ENCODE measurements at places on chromosomes 5 and 9.
A peak's percentile ranks its signal among the peaks of the same experiment; 100 is the strongest.

- DNase-seq: peak; percentile 5
Observed at GRCh38 chr9:88174324-88174723, 36.0 kb upstream of the SPATA31C2 start.

GRCh38 chr9:4207881-4208615, 91.8 kb downstream of the GLIS3 start:
- peak; percentile 63 for DNase-seq

- DNase-seq: no peak
Observed at GRCh38 chr5:147557876-147558745, 48.2 kb upstream of the DPYSL3 start.

- no peak for DNase-seq
Observed at GRCh38 chr9:91182429-91183225, 179.1 kb downstream of the AUH start.

DNA sequence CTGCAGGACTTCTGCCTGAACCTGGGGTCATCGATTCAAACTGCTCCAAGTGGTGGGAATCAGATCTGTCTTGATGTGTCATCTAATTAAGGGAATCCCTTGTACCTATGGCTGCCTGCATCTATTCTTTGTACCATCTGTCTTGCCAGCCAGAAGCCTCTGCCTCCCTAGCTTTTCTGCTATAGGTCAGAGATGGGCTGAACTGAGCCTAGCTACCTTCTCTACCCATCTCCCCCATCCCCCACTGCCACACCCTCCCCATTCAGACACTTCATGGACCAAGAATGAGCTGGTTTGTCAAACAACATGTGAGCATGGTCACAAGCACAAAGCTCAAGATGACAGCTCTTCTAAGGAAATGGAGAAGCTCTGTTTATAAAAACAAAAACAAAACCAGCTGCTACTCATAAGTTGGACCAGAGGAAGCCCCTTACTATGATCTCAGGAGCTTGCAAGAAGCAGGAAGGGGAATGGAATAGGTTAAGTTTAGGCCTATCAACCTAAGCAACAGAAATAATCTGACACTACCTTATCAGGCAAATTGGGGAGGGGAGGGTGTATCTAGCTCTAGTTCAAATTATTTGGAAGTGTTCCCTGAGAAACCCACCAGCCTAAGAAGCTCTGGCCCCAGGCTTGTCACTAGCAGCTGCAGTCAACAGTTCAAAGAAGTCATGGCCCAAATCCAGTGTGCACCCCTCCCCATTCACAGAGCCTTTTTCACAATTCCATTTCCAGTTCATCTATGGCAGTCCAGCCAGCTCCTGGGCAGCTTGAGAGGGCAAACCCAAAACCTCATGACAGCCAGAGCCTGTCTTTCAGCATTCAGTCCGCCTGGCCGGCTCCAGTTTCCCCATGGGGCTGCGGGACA, 29.9 kb downstream of the SKP1 start:
- DNase-seq: peak; percentile 15

- no peak for DNase-seq
Observed at GRCh38 chr9:121282277-121283079, 14.5 kb downstream of the GSN start.

DNA sequence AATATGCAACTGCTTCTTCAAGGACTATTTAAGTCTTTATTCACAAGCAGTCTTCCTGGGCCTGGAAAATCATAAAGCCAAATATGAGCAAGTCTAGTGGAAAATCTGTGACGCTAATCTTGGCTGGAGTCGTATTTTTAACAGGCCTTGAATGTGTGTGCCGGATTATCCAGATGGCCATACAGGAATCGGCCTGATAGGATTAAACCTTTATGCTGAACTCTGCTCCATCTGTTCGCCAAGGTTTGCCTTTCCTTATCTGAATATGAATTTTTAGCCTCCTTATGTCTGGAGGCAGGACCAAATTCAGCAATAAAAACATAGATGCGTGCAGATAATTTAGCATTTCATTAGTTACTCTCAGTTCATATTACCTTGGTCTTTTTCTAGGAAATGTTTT, 294.5 kb downstream of the EBF1 start:
- DNase-seq: no peak

- no peak for DNase-seq
Observed at GRCh38 chr5:80479713-80480112, 8.2 kb upstream of the FAM151B start.

DNA sequence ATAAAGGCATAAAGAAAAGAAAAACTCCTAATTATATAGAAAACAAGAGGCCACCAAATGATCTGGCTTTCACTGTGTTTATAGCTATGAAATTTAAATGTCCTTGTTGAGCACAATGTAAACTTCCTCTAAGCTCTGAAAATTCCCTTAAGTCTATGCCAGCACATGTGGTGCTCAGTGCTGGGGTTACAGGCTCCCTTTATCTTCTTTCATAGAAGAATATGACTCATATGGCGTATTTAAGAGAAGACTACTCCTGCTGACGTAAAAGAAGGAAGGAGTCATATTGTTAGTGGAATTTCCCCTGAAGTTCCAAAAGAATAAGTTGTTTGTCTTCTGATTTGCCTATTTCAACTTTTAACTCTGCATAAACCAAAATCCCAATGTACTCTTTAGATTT, 30.4 kb downstream of the RNF145 start:
- peak; percentile 87 for DNase-seq

DNA sequence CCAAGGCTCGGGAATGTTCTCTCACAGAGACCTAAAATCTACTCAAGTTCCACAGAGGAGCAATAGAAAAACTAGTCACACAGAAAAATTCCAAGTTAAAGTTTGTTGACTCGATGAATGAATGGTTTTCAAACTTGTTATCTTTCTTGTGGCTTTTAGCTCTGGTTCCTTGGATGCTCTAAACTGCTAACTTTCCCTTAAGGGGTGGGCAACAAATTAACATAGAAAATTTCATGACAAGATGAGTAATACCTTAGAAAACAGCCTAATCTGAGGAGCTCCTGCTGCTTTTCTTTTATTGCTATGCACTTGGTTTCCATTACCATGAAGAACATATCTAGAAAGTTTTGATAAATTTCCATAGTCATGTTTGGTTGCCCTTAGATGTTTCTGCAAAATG, 100.2 kb upstream of the CCDC112 start:
- DNase-seq: no peak

GRCh38 chr5:137596941-137597340, 97.8 kb upstream of the SPOCK1 start:
- DNase-seq: no peak

- no peak for DNase-seq
Observed at GRCh38 chr9:8633784-8634183, 834.2 kb upstream of the DMAC1 start.

GRCh38 chr9:18588002-18588401, 114.0 kb downstream of the ADAMTSL1 start:
- DNase-seq: peak; percentile 85

- DNase-seq: no peak
Observed at GRCh38 chr5:9831823-9832222, 201.7 kb upstream of the TAS2R1 start.

GRCh38 chr5:180201051-180201987, 7.7 kb downstream of the RASGEF1C start:
- DNase-seq: peak; percentile 13

DNA sequence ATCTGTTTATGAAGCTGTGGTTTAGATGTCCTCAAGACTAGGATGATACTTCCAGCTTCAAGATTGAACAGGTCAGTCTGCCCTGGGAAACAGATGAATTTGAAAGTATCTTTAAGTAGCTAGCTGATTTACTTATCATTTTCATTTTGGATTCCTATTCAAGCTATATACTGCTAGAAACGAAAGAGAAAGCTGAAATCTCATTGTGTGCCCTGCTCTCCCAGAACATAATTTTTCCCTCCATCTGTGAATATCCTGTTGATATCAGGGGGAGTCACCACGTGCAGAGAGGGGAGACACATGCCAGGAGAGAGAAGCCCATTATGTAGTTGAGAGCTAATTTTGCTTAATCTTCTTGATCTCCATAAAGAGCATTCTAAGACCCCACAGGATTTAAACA, 439.1 kb downstream of the NR2F1-AS1 start:
- no peak for DNase-seq

DNA sequence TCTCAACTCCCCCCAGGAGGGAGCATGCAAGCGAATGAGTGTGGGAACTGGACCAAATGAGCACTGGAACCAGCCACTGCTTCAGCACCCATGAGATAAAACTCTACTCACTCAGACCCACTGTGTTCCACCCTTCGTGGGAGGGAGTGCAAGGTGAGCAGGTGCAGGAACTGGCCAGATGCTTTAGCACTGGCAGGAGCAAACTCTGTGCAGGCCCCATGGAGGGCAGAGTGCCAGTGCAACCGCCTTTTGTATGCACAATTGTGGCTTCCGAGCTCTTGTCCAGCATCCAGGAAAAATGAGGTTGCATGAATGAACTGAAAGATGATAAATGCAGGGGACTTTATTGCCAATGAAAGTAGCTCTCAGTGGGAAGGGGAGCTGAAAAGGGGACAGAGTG, 67.4 kb upstream of the CCDC112 start:
- no peak for DNase-seq

DNA sequence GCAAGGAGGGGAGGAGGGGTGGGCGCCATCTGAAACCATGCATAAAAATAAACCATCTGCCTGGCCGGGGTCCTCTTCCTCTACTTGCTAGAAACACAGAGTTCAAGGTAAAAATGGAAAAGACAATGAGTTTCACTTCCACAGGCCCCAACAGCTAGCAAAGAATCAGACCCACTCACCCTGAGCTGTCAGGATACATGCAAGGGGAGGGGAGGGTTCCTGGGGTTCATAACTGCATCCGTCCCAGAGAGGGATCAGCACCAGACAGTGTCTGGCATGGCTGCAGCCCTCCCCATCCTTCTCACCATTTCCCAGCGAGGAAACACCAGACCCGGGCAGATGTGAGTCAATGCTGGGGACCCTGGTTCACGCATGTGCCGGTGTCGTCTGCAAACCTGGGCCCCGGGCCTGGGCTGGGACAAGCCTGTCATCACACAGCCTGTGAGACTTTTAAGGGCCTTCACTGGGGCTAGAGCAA, 55.4 kb downstream of the SEMA4D start:
- DNase-seq: no peak

- DNase-seq: peak; percentile 100
Observed at GRCh38 chr5:160165137-160166068, 46.2 kb upstream of the PWWP2A start.

- DNase-seq: peak; percentile 58
Observed at GRCh38 chr5:177509381-177509951, at the start of gene DOK3. DOK3 (minus strand) TSS chr5:177509826; CDS start chr5:177509540, 286 bp downstream.

GRCh38 chr5:126369995-126370731, 53.0 kb upstream of the GRAMD2B start:
- peak; percentile 41 for DNase-seq

DNA sequence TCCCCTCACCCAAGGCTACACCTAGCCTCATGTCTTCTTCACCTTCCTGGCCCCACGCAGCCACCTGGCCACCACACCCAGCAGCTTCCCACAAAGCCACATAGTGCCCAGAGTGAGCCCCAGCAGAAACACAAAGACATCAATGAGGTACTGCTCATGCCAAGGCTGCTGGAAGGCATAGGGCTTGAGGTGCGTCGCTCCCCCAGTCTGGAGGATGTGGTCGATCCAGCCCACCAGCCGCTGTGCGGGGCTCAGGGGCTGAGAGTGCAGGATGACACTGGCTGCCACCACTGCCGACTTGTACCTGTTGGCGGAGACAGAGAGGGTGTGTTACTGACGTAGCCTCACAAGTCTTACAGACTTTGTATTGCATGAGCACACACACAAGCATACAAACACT, 15.8 kb upstream of the CAPSL start:
- no peak for DNase-seq

DNA sequence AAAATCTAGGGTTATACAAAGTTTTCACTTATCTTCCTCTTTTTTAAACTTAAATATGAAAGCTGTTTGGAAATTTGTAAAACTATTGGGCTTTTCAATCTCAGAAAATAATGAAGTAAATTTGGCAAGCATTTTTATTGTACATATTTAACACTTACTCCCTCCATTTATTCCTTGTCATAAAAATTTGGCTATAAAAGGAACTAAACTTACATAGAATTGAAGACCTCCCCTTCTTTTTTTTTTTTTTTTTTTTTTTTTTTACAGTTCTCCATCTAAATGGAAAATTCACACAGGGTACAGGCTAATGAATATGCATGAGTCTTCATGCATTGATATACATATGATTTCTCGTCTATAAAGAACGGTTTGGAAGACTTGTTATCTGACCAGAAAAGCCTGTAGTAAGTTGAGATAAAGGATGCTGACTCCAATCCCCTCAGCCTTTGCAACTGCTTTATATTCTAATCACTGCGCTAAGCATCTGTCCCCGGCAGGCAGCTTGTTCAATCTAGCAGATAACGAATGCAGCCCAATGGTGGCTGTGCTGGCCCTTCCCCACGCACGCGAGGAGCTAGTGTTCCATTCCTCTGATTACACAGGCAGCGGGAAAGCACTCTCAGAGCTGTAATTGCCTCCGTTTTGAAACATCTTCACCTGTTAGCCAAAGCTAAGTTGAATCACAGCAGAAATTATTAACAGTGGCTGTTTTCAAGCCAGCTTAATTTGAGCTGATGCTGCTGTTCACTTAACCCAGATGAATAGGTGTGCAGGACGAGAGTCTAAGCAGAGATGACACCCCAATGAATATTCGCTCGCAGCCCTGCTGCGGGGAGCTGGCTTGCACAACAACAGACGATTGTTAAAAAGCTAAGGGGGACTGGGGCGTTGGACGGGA, 453.8 kb upstream of the ZNF608 start:
- peak; percentile 9 for DNase-seq

GRCh38 chr9:119412399-119412798, 43.2 kb upstream of the BRINP1 start:
- no peak for DNase-seq

Measured in LHCN-M2 (cell line).